ENCODE measurements at places on chromosomes 11 and 22.

GRCh38 chr11:130442737-130443136 lies 5.7 kb upstream of the ADAMTS15 start:
- no peak for DNase-seq

DNA sequence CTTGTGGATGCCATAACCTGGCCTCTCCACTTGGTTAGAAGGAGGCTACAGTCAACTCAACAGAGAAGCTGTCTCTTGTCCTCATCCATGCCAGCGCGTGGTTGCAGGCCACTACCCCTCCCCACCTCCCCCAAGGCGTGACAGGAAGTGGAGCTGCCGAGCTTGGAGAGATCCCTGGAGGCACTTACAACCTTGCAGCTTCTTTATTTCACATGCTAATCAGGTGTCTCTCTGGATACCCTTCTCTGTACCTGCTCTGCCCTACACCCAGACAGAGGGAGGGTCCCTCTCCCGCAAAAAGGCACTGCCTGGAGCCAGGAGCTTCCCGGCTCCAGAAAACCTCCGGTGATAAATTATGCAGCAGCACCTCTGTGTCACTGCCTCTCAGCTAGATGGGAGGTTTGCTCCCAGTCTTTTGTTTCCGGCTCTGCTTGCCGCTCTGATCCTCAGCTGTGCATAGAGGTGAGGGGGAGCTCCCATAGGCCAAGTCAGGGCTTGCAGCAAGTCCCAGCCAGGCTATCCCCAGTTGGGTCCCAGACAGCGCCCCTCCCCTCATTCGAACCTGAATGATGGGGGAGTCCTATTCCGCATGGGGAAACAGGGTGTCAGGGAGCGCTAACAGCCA lies 5.7 kb downstream of the LRP4 start:
- DNase-seq, result peak; percentile 39

GRCh38 chr11:118622376-118623268 lies 15.2 kb downstream of the PHLDB1 start:
- DNase-seq, result no peak

DNA sequence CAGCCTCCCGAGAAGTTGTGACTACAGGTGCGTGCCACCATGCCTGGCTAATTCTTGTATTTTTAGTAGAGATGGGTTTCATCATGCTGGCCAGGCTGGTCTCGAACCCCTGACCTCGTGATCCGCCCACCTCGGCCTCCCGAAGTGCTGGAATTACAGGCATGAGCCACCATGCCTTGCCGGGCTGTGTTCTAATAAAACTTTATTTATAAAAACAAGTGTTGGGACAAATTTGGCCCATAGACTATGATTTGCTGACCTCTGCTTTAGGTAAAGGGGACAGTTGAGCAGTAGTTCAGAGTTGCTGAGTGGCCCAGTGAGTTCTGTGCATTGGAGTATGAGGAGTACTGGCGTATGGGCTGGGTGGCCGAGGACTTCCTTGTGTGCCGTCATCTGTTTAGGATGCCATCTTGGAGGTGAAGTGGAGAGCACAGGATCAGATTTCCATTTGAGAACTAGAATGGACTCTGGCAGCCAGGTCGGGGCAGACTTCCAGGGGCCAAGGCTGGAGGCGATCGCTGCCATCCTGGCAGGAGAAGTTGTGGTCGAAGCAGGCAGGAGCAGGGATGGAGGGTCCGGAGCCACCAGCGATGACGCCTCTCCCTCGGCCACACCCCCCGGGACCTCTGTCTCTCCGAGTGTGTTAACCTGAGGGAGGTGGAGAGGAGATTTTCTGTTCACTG lies 43.8 kb downstream of the FBLN1 start:
- no peak for DNase-seq

DNA sequence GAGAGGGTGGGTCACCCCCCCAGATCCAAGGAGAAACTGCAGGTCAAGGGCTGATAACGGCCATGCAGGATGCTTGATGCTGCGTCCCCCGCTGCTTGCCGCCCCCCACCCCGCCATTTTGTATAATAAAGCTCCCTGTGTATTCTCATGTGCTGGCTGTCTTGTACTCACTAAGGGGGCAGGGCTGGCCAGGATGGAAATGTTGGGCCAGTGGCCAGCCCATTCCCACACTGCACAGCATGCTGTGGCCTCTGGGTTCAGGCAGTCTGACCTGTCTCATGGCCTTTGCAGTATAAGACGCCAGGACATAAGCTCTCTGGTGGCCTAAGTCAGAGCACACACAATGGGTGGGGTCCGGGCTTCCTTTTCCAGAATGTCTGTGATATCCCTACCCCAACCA lies 421 bp upstream of the PRR33 start:
- no peak for DNase-seq

DNA sequence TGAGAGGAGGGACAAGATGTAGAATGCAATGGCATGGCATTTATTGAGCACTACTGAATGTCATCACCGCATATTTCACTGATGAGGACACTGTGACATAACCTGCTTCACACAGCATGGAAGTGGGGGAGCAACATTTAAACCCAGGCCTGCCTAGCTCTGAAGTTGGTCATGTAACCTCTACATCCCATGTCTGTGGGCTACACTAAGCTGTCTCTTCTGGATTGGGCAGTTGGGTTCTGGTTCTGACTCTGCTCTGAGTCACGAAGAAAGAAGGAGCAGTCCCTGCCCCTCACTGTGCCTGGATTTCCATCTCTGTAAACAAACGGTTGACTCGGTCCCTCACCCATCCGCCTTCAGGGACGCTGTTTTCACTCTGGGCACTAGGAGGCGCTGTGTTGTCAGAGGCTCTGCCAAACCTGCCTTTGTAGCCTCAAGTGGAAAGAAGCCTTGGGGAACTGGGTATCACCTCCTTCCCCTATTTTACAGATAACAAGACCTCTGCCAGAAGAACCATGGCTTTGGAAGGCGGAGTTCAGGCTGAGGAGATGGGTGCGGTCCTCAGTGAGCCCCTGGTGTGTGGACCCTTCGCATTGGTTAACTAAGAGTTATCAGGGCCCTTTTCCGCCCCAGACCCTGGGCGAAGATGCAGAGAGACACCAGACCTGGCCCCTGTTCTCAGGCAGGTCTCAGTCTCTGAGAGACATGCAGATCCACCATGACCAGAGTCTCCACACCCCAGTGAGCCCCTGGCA lies 12.7 kb upstream of the ARHGEF17 start:
- DNase-seq, result no peak

- no peak for DNase-seq
Measured at GRCh38 chr11:68322052-68322430, 9.7 kb downstream of the LRP5 start.

GRCh38 chr11:2779499-2779980 lies 79.7 kb upstream of the KCNQ1OT1 start:
- DNase-seq, result no peak

DNA sequence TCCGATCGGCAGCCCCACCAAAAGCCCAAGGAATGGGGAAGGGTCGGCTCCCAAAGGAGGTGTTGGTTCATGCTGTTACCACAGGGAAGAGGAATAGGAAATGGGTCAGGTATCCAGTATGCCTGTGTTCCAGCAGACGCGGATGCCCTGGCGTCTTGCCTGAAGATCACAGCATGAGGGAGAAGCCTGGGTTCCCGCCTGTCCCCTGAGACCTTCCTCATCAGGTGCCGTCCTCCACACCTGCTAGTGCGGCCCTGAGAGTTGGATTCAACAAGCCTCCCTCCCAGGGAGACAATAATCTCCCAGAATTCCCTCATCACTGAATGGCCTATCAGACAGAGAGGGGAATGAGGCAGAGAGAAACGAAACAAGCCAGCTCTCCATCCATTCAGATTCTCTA lies 92.2 kb downstream of the SPATA19 start:
- no peak for DNase-seq

- DNase-seq, result no peak
Measured at GRCh38 chr11:26244207-26244606, 87.7 kb upstream of the ANO3 start.

DNA sequence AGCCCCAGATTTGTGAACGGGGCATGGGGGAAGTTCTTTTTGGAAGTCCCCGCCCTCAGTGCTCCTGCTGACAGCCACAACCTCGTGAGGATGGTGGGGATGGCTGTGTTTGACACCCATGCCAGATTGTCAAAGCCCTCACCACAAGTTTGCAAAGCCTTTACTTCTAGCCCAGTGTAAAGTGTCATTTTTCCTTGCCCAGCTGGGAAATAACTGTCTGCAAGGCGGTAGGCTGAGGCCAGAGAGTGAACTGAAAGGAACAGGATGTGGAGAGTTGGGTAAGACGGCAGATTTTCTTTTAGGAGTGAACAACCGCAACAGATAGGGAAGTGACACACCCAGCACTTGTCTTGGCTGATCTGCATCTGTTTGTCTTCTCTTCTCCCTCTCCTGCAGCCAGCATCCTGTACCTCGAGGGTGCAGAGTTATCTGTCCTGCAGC lies 13.6 kb downstream of the IL17RA start:
- no peak for DNase-seq

- DNase-seq, result no peak
Measured at GRCh38 chr11:121929581-121929980, 186.4 kb downstream of the BLID start.

GRCh38 chr11:123111465-123111864 lies 49.5 kb upstream of the HSPA8 start:
- DNase-seq, result peak; percentile 2

GRCh38 chr11:45168366-45169130 lies 22.1 kb downstream of the PRDM11 start:
- DNase-seq, result no peak

GRCh38 chr11:92890846-92891245 lies 78.6 kb upstream of the MTNR1B start:
- no peak for DNase-seq

DNA sequence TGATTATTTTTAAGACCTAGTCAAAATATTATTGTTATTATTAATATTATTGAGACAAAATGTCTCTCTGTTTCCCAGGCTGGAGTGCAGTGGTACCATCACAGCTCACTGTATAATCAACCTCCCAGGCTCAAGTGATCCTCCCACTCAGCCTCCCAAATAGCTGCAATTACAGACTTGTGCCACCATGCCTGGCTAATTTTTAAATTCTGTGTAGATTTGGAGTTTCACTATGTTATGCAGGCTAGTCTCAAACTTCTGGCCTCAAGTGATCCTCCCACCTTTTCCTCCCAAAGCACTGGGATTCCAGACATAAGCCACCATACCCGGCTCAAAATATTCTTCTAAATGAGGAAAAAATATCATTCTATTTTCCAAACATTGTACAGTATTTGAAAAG lies 37.0 kb downstream of the SLC36A4 start:
- DNase-seq, result no peak

DNA sequence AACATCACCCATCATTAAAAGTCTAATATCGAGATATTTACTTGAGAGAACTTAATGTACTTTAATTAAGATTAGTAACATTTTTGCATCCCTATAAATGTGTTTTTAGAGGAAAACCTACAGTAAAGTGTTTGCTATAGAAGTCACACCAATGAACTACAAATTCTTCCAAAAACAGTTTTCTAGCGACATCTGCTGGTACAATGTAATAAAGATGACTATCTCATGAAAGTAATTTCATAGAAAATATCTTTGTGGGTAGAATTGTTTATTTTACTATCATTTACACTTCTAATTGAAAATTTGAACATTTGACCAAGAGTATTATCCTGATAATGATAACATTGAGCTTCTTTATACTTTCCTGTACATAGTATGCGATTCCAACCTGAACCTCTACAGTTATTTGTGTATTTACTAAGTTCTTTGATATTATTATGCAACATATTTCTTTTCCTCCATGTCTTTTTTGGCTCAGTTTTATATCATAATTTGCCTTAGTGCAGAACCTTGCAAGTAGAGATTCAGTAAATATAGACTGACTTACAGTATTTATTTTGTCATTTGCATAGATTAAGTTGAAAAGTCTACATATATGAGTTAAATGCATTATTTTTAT lies 252.7 kb downstream of the TMEM135 start:
- peak; percentile 52 for DNase-seq

- DNase-seq, result no peak
Measured at GRCh38 chr11:39968071-39968470, 1491.4 kb downstream of the LRRC4C start.

- DNase-seq, result no peak
Measured at GRCh38 chr11:42837994-42838393, 473.8 kb upstream of the API5 start.

DNA sequence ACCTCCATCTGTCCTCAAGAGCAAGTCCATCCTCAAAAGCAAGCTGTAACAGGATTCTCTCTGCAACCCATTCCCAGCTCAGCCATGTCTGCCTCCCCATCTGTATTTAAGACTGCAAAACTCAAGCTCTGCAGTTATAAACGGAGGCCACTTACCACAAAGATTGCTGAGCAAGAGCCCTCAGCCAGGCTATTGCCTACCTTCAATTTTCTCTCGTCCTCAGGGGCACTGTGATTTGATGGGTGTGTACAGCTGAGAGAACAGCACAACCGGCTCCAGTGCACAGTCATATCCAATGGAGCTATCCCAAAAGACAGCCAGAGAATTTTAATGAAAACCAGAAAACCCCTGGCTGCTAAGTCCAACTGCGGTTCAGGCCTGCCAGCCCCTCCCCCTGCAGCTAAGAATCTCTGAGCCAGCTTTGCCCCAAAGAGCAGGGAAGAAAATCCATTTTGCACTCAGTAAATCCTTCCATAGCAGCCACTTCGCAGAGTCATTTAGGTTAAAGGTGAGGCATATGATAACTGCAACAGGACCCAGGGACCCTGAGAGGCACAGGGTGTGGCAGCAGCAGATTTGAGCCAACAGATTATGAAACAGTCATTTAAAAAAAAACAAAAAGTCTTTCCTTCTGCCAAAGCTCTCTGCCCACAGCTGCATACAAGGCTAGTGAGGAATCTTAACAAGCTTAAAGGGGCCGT lies 37.6 kb downstream of the RAB30 start:
- no peak for DNase-seq

DNA sequence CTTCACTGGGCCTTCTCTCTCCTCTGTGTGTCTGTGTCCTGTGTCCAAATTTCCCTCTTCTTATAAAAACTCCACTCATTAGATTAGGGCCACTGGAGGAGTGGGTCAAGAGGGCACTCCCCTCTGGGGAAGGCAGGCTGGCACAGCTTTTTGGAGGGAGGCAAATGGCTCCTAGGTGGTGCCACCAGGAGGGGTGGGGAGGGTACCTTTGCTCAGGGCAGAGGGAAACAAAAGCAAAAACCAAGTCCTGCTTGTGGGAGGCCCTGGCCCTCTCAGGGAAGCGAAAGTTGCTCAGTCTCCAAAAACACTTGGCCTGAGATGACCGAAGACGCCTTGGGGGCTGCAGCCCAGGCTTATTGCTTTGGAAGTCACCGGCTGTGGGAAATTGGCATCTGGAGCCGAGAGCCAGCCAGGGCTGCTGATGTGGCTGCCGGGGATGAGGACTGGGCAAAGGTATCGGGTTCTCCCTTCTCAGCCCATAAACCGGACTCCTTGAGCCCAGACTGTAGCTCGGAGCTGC lies 48.2 kb upstream of the ANO1 start:
- DNase-seq, result no peak

All from NCI-H1436 treated with DMSO at 0.1 percent for 48 hours (cell line).